ENCODE measurements at places on chromosomes 5 and 9.

- no peak for DNase-seq
Observed at GRCh38 chr9:27545471-27545870, 15.9 kb upstream of the MOB3B start.

DNA sequence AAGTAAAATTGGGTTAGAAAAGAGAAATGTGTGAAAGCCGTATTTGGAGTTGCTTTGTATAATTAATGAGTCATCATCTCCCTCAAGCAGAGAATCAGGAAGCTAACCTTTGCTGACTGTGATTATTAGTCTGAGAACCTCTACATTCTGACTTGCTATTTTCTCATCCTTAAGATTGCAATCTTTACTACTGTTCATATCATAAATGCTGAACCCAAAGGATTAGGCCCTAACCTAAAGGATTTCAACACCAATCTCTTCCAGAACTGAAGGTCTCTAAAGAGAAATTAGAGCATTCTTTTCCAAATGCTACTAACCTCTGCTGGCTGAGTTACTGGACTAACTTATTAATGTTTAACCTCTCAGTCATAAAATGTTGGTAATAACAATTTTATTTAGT lies 538.1 kb upstream of the MEF2C start:
- no peak for DNase-seq

GRCh38 chr5:98968056-98968564 lies 39.3 kb upstream of the CHD1 start:
- DNase-seq: no peak

- DNase-seq: no peak
Observed at GRCh38 chr5:41629897-41630296, 119.5 kb upstream of the PLCXD3 start.

DNA sequence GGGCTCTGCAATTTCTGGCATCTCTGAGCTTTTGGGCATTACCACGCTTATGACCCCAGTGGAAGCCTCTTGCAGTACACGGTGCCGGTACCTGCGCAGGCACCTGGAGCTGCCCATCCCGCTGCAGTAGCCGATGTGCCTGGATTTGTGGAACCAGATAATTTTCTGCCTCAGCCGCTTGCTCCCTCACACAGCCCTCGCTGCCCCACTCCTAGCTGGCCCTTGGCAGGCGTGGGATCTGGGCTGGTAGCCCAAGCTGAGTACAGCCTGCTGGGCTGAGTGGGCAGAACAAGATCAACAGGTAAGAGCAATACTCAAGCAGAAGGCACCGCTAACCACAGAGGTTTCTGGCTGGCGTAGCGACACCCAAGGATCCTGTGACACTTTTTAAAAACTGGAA lies 1808.8 kb upstream of the ACO1 start:
- DNase-seq: no peak

DNA sequence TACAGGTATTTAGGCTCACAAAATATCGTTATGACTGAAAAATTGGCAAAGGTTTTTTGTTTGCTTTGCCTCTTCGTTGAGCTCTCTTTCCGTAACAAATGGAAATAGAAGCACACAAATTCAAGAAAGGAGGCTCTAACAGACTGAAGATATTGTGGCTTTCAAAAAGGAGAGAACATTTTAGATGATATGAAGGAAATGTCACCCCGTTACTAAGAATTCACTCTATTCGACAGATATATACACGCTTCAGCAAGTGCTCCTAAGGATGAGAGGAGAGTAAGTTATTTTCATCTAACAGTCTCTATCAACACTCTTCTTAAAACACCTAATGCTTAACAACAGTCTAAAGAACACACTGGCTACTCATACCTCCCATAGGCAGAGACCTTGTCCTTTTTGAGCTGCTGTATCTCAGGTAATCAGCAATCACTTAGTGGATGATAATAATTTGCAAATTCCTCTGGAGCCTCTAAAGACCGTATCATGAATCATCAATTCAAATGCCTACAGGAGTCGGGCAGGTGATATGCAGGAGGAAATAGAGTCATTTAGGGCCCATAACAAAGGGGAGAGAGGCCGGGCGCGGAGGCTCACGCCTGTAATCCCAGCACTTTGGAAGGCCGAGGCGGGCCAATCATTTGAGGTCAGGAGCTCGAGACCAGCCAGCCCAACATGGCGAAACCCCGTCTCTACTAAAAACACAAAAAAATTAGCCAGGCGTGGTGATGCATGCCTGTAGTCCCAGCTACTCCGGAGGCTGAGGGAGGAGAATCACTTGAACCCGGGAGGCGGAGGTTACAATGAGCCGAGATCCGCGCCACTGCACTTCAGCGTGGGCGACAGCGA lies 1.4 kb upstream of the HSDL2 start:
- no peak for DNase-seq

DNA sequence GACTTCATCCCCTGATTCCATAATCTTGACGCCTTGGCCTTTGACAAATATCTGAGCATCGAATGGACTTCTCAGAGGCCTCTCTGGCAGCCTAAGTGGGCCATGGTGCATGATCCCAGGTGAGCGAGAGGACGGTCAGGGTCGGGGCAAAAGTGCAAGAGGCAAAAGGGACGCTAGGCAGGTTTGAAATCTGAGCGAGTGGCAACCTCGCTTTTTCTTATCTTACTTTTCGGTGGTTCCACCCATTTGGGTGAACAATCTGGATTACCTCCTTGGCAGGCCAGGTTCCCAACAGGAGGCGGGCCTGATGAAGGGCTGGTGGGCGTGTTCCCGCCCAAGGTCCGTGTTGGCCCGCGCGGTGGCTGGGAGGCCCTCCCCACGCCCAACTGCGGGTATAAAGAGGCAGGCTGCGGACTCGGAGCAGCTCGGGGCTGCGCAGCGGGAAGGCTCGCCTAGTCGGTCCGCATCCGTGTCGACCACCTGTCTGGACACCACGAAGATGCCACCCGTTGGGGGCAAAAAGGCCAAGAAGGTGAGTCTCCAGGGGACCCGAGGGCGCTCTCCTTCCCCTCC lies at the start of gene BHMT:
Gene BHMT (plus strand): TSS at position 423 of the 573 bp plus-strand sequence. CDS start 77 bp downstream, at position 500.
- DNase-seq: no peak

- DNase-seq: no peak
Observed at GRCh38 chr5:95533106-95533505, 21.7 kb downstream of the SKIC3 start.

DNA sequence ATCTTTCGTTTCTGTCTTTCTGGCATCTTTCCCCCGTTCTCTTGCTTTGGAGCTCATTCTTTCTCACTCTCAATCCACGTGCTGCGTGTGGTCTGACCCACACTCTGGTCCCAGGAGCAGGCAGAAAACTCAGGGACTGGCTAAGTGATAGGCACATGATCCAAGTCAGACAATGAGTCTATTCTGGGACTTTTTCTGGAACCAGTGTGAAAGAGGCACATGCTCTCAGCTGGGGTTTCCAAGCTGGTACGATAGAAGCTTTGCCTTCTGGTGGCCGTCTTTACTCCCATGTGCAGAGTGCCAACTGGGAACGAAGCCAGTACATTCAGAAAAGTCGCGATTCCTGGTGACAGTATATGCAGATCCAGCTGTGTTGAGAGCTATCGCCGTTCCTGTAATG lies 94.4 kb downstream of the PDZD2 start:
- DNase-seq: no peak

DNA sequence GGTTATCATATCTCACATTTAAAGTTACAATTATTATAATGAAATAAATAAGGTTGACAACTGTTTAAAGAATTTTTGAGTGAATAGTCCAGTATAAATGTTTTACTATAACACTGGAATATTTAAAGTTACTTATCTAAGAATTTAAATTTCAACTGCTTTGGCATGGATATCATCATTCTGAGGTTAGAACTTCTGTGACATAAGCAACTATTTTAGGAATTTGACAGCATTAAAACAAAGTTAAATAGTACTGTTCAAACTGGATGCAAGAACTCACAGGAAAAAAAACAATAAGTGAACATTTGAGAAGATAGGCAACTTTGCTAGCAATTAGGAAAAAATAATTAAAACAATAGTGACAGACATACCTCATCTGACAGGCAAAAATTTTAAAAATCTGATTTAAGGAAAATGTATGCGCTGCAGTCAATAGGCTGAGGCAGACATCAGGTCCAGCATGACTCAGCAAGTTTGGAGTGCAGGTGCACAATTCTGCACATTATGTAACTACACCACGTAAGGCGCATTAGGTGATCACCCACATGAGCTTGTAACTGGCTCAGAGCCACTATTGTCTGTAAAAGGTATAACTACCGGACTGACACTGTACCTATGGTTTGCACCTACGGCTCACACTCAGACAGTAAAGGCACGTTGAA lies 180.6 kb downstream of the PDE4D start:
- no peak for DNase-seq

DNA sequence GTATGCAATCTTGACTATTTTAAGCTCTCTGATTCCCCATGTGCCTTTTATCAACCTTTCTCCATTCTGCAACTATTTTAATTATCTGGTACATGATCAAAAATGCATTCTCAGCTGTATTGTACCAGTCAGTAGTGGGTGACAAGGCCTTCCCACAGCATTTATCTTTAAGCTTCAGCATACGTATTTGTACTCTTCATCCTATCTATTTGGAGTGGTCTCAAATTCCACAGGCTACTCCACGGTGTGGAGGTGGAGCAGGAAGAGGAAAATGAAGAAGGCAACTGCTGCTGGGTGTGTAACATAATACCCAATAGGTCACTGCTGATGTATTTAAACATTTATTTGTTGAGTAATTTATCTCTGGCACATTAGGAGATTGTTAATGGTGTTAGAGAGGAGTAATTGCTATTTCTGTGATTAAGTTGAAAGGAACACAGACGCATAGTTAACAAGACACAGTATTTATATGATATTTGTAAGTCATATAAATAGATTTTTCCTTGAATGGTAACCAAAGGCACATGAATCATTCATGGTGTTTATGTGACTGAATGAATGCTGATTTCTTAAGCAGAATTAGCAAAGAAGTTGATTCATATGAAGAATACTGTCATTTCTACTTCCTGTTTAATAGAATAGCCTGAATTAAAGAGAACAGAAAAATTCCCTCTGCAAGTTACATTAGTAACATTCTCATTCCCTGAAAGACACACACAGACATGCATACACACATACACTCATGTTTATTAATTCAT lies 153.8 kb upstream of the NR3C1 start:
- DNase-seq: no peak

DNA sequence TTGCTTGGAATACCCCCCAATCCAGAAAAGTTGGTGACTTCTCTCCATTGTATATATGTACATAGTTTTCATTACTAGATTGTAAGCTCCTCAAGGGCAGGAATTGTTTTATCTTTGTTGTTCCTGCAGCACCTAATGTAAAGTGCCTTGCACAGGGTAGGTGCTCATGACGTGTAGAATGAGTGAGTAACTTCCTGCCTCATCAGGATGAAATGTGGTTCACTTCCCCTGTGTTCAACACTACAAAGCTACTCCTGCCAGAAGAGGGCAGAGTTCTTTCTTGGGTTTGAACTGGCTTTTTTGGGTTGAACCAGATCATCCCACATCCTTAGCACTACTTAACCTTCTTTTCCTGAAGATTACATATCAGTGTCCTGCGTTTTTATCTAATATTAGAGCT lies 23.9 kb downstream of the GTF3C4 start:
- no peak for DNase-seq

- DNase-seq: no peak
Observed at GRCh38 chr5:10617103-10617502, 53.2 kb downstream of the ANKRD33B start.

GRCh38 chr9:33170464-33171415 lies 3.6 kb upstream of the B4GALT1 start:
- DNase-seq: no peak

GRCh38 chr9:7394002-7394774 lies 405.4 kb downstream of the DMAC1 start:
- no peak for DNase-seq

DNA sequence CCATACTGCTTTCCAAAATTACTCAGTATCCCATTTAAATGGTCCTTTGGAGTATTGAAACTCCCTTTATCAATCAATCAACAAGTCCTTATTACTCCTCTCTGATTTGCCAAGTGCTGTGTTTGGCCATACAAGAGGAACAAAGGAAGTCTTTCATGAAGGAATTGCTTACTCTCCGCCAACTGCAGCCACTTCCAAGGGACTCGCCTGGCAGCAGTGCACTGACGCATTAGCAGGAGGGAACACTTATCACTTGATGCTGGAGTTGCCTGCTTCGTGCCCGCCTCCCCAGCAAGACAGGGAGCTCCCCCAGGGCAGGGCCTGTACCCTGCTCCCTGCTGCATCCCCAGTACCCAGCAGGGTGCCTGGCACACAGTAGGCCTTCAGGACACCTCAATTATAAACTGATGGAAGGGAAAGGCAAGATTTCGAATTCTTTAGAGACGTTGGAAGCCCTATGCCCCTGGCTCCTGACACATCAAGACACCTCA lies 97.9 kb downstream of the CRB2 start:
- no peak for DNase-seq

GRCh38 chr5:159095866-159096242 lies 3.9 kb downstream of the EBF1 start:
- DNase-seq: no peak

GRCh38 chr9:130905125-130905901 lies 8.7 kb upstream of the QRFP start:
- no peak for DNase-seq

GRCh38 chr9:2662496-2662895 lies 40.9 kb downstream of the VLDLR start:
- no peak for DNase-seq

- no peak for DNase-seq
Observed at GRCh38 chr5:118603278-118603677, 385.1 kb downstream of the DTWD2 start.

DNA sequence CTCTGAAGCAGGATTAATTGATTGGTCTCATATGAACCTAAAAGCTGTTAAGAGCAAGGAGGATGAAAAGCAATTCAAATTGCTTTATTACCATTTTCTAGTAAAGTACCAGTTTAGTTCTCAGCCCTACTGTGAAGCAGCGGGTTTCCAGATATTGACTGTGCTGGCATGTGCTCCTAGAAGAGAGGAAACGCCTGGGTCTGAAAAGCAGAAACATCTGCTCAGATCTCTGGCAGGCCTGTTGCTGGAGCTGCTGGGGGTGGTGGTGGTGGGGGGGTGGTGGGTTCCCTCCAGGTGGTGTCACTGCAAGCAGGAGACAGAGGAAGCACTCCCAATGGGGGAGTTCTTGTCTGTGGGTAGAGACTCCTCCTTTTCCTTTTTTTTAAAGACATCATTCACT lies 105.5 kb upstream of the ZNF462 start:
- DNase-seq: no peak

Data from SW 1271 (cell line).